CD4-positive, alpha-beta T cell treated with Interleukin-15 for 1 hour (primary cell): ENCODE measurements at places on chromosomes 7 and 10.
A peak's percentile ranks its signal among the peaks of the same experiment; 100 is the strongest.

DNA sequence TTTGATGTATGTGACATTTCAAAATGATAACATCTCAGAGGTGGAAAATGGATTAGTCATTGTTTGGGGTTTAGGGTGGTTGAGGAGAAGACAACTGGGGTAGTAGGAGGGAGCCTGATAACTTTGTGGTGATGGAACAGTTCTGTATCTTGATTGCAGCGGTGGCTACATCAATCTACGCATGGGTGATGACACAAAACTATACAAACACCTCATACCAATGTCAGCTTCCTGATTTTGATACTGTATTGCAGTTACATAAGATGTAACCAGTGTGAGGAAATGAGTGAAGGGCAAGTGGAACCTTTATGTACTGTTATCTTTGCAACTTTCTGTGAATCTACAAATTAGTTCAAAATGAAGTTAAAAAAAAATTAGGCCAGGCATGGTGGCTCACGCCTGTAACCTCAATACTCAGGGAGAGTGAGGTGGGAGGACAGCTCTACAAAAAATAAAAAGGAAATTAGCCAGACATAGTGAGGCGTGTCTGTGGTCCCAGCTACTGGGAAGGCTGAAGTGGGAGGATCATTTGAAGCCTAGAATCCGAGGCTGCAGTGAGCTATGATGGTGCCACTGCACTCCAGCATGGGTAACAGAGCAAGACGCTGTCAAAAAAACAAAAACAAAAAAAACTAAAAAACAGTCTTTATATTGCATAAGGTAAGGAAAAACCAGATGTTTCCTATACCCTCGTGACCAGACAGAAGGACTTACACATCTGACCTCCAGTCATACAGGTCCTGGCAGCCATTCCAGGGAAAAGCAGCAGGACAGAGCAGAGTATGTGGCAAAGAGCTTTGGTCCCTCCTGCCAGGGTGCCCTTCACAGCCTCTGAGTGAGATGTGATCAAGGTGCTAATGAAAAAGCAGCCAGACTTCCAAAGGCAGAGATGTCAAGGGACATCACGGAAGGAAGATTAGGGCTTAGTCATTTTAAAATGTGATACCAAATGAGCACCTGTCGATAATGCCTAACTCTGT is 50.8 kb downstream of the CYTH3 start:
- DNase-seq, result peak; percentile 59

GRCh38 chr7:11709196-11709595 is 122.8 kb downstream of the THSD7A start:
- DNase-seq, result no peak

DNA sequence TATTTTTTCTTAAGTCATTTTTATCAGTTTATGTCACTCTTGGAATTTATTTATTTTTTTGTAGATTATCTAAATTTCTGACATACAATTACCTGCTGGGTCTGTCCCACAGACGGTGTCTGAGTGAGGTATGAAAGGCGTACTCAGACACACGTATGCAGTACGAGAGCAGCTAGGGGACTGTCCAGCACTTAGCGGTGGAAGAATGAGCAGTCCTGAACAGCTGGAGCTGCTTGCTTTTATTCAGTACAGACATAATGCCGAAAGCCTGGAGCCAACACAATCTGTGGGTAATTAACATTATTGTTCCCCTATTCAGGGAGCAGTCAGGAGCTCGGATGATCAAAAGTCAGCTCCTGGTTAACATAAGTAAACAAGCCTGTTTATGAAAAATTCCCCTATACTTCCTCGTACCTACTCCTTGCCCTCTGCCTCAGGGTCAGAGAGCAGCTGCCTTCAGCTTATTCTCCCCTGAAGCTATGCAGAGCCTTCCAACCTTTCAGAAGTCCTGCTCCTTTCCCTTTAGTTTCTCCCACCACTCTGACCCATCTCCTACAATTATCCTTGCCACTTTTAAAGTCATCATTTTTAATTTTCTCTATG is 488.0 kb upstream of the POM121L12 start:
- DNase-seq, result no peak

- DNase-seq, result no peak
Observed at GRCh38 chr10:103621783-103622125, 128.2 kb downstream of the NEURL1 start.

DNA sequence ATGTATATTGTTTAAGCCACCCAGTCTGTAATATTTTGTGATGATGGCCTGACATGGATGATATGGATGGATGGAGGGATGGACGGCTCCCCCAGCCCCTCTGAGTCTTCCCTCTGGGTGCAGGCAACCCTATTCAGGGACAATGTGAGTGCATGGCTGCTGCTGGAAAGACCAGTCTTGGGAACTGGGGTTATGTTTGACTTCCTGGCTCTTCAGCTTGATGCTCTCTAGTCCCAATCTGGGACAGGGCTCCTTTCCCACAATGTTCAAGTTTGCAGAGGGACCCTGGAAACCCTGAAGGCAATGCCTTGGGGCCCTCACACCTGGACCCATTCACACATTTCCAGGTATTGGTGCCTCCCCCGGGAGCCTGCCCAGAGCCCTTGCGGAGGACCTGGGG is 52.3 kb upstream of the RET start:
- DNase-seq, result no peak

DNA sequence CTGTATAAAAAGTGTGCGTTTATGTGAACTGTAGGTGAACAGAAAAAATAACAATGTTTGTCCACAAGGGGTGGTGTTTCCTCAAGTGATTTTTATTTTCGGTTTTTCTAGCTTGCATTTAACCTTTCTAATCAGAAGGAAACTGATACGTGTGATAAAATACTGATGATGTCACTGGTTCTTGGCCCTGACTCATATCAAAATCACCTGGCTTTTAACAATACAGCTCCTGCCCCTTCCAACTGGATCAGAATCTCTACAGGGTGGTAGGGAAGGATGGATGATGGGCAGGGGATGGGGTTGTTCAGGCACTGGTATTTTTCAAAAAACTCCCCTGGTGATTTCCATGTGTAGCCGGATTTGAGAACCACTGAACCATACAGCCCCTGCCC is 10.9 kb downstream of the NPFFR1 start:
- no peak for DNase-seq

GRCh38 chr7:150379441-150380379 is 580 bp downstream of the ZNF775 start:
- no peak for DNase-seq

GRCh38 chr10:126376956-126377355 is 11.3 kb downstream of the ADAM12 start:
- DNase-seq, result no peak

DNA sequence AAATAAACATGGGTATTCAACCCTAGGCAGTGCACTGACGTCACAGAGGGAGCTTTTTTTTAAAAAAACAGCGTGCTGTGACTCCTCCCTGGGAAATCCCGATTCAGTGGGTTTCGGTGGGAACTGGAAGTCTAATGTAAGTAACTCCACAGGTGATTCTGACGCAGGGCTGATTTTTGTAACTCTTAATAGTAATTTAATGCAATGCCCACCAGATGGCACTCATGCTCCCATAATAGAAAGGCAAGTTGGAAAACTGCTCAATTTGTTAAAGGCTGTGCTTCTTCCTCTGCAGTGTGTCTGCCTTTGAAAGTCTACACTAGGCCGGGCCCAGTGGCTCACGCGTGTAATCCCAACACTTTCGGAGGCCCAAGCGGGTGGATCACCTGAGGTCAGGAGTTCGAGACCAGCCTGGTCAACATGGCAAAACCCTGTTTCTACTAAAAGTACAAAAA is 10.9 kb upstream of the RSU1 start:
- DNase-seq, result peak; percentile 51

DNA sequence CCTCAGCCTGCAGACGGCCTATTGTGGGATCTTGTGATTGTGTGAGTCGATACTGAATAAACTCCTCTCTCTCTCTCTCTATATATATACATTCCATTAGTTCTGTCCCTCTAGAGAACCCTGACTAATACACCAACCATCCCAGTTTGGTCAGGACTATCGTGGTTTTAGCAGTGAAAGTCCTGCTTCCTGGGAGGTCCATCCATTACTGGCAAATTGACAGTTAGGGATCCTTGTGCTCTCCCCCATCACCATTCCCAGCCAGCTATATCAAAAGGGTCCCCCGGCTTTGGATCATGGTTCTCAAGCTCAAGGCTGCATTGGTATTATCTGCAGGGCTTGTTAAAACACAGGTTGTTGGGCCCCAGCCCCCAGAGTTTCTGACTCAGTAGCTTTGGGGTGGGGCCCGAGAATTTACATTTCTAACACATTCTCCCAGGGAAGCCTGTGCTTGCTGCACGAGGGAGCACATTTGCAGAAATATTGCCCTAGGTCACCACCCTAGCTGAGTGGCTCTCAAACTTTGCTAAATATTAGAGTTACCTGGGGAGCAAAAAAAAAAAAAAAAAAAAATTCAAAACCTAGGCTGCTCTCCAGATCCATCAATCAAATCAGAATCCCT is 899.1 kb upstream of the AUTS2 start:
- no peak for DNase-seq

GRCh38 chr7:27112955-27113949 is 10.8 kb upstream of the HOXA2 start:
- no peak for DNase-seq

- DNase-seq, result no peak
Observed at GRCh38 chr7:158856883-158857668, 718 bp downstream of the DYNC2I1 start.

GRCh38 chr7:152677808-152678670 is 2.1 kb upstream of the XRCC2 start:
- no peak for DNase-seq

DNA sequence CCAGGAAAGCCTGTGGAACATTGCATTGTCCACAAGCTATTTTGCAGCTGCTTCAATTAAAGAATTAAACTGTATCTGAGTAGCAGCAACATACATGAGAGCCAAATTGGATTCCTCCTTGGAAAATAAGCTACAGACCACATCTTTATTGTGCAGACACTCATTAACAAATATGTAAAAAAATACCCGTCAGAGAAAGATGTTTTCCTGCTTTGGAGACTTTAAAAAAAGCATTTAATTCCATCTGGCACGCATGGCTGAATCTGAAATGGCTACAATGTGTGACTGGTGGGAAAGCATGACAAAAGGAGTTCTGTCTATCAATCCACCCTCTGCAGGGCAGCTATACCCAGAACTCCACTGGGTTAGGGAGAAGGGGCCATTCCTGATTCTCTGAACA is 73.1 kb upstream of the HPS1 start:
- no peak for DNase-seq

- no peak for DNase-seq
Observed at GRCh38 chr7:25727446-25727845, 424.6 kb upstream of the NFE2L3 start.

DNA sequence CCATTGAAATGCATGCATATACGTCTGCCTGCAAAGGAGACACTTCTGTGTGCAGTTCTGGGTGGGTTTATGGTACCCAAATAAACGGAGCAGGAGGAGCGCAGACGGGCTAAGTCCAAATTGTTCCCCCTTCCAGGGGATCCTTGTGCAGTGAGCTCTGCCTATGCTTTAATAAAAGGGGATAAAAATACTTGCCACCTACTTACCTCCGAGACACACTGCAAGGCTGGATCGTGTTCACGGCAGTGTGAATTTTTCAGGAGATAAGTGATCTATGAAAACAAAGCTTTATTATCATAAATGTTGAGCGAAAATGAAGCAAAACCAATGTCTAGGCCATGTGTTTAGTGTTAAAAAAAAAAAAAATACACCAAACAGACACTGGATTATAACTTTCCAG is 308.8 kb upstream of the AOAH start:
- DNase-seq, result no peak

DNA sequence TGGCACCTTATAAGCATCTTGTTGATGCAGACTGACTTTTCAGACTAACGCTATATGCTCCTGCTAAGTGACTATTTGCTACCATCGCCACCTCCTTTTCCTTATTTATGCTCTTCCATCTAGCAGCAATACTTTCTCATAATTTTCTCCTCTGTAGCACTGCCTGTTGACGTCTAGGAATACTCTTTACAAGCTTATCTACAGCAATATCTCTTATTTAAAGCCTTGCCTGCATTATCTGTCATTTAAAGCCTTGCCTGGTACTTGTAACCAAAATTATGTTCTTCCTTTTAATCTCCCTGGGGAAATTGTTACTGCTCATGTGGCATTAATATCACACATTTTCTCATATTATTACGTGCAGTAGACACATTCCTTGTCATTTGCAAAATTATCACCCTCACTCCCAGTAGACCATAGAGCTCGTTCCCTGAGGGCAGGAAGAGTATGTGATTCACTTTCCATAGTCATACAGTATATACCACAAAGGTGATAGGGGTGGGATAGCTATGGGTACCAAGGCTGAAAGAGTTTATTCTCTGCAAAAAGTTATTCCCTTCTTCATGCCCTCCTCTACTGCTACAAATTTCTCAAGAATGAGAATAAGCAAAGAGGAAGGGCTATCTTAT is 359.7 kb upstream of the PCDH15 start:
- DNase-seq, result no peak

DNA sequence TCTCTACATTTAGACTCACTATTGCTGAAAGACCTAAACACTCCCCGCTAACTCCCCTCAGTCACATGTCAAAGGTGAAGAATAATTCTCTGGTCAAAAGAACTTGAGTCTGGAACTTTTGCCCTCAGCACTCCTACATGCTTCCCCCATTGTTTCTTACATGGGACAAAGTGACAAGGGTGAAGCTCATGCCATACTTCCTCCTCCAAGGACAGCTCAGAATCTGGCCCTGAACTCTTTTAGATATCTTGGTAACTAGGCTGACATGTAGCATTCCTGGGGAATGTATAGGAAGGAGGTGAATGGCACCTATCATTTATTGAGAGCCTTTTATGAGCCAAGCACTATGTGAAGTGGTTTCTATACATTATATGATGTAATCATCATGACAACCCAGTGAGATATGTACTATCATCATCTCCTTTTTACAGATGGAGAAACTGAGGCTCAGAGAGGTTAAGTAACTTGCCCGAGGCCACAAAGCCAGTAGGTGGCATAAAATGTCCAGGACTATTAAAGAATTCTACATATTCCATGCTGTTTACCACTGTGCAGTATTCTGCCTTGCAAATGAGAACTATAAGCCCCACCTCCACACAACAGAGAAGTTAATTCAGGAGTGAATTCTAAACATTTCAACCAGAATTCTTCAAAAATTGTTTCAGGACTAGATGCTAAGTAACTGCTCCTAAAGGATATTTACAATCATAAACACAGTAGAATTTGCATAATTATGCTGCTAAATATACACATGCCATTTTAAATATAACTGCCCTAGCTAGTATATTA is 246.6 kb downstream of the ARHGAP21 start:
- no peak for DNase-seq
